ENCODE measurements at places on chromosomes 13 and 19. TPM values are rescaled to one million over a fixed set of nuclear protein-coding genes. Genes with fewer than 3 reads are reported as not detected.

IGFL2 gene
- not detected for polyA plus RNA-seq

GARIN5A gene
- 0.32 TPM for polyA plus RNA-seq

COX7A1 gene
- polyA plus RNA-seq = 15.0 TPM

LINGO3 gene
- polyA plus RNA-seq = not detected

PCSK4 gene
- polyA plus RNA-seq = 0.40 TPM

ZNF677 gene
- 24.3 TPM for polyA plus RNA-seq

KLK4 gene
- not detected for polyA plus RNA-seq

PCP2 gene
- polyA plus RNA-seq = not detected

ARHGAP33 gene
- polyA plus RNA-seq = 1.2 TPM

PRR36 gene
- polyA plus RNA-seq = not detected

ZNF66 gene
- 0.84 TPM for polyA plus RNA-seq

CEACAM21 gene
- polyA plus RNA-seq = not detected

ETV2 gene
- polyA plus RNA-seq = 0.33 TPM

HS6ST3 gene
- not detected for polyA plus RNA-seq

DNA sequence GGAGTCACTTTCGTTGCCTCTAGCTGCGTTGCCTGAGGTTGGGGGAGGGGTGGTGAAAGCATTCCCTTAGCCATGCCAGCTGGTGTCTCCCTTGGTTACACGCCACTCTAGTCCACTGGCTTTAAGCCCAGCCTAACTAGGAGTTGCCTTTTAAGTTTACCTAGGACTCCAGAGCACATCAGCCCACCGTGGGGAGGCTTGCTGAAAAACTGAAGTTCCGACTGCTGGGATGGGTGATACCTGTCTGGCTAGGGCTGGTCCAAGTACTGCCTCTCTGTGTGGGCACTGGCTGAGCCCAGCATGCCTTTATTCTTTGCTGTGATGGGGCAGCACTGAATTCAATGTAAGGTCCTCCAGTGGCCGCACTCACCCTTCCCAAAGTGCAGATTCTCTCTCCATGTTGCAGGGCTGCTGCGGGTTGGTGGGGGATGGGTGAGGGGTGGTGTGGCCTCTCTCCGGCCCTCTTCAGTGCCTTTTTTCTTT lies 11.8 kb upstream of the CEACAM1 start:
- no peak for DNase-seq

DNA sequence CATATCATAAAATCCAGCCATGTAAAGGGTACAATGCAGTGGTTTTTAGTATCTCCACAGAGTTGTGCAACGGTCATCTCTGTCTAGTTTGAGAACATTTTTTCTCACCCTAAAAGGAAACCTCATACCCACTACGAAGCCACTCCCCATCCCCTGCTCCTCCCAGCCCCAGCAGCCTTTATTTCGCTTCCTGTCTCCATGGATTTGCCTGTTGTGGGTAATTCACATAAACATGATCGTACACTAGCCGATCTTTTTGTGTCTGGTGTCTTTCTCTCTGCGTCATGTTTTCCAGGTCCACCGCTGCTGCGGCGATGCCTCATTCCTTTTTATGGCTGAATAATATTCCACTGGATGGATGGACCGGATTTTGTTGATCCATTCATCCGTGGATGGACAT lies 28.6 kb downstream of the BICRA start:
- DNase-seq = no peak

GRCh38 chr13:76917095-76917494 lies 30.9 kb upstream of the KCTD12 start:
- no peak for DNase-seq

DNA sequence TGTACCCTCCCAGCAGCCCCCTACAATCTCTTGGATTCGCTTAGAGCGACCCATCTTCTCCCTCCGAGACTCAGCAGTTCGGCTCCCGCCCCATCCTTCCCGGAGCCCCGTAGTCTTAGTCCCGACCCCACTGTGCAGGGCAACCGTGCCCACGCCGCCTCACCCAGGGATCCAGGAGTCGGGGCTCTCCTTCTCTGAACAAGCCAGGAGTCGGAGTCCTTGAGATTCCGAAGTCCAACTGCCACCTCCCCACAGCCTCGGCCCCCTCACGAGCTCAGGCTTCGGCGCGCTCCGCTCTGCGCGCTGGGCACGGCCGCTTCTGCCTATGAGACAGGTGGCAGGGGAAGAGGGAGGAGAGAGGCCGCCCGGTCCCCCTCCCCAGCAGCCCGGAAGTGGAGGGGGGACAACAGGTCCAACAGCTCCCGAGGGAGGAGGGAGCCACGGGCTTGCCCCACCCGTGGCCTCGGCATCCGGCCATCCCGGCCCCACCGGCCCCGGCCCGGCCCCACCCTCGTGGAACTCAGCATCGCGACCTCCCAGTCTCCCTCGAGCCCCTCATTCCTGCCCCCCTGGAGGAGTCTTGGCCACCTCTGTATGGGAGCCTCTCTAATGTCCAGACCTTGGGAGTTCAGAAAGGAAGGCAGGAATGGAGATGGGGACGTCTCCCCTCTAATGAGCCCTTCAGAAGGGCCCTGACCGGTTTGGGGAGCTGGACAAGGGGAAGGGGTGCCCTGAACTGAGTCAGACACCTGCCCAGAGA lies at the start of gene PHLDB3:
Gene PHLDB3, minus strand, starts transcription at position 321 of the 760 bp plus-strand sequence. CDS start 628 bp downstream, outside the sequence.
- DNase-seq = no peak

- DNase-seq = no peak
Observed at GRCh38 chr13:44769686-44770085, 193.6 kb upstream of the TSC22D1 start.

- no peak for DNase-seq
Observed at GRCh38 chr19:47228937-47229675, 1.9 kb downstream of the BBC3 start.

DNA sequence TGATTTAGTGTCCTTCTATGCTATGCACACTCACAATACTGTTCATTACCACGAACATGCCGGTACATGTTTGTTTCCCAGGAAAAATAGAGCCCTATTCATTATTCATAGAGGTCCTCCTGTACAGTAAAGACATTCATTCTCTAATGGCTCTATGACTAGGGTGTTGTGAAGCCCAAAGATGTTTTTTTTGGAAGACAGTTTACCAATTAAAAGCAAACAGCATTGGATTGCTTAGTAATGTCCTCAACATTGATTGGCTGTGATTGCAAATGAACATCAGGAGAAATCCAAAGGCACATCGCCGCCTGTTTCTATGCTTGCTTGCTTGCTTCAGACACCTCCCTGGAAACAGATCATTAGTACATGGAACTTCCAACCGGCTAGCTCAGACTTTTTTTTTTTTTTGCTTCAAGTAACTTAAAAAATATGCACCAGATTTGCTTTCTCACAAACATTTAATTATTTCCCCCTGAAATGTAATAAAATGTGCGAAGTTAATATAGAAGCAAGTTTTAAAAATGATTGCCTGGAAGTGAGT lies 8.8 kb upstream of the GPC6 start:
- DNase-seq = no peak

- DNase-seq = peak; percentile 71
Observed at GRCh38 chr19:54473071-54473891, at the start of gene CDC42EP5. Gene CDC42EP5 (minus strand): TSS chr19:54473296. CDS start chr19:54465547, 7,749 bp downstream.

GRCh38 chr19:1992759-1993260 lies 22.7 kb downstream of the BTBD2 start:
- no peak for DNase-seq

- DNase-seq = no peak
Observed at GRCh38 chr13:21243045-21243897, 66.8 kb downstream of the MRPL57 start.

- DNase-seq = no peak
Observed at GRCh38 chr13:41387576-41387975, 69.8 kb upstream of the RGCC start.

- no peak for DNase-seq
Observed at GRCh38 chr19:8577247-8577646, at the start of gene MYO1F. Gene MYO1F (minus strand): TSS chr19:8577442. CDS start chr19:8577309, 133 bp downstream.

- no peak for DNase-seq
Observed at GRCh38 chr13:112977525-112977924, 8.5 kb downstream of the MCF2L start.

- no peak for DNase-seq
Observed at GRCh38 chr13:60689571-60689970, 292.6 kb downstream of the TDRD3 start.

DNA sequence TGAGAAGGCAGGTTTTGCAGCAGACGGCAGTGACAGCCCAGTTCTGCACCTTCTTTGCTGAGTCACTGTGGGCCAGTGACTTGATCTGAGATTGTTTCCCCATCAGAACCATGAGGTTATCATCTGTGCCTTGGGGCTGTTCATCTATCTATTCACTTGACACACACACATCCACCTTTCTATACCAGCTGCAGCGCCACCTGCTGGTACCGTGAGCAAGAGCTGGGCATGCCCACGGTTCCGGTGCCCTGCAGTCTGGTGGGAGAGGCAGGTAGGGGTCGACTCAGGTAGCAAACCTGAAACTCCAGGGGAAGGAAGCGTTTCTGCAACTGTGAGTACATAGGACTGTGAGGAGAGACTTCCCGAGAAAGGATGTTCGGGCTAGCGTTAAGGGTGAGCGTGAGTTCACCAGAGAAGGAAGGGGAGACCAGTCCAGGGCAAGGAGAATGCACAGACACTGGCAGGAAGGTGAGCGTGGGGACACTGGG lies 7.5 kb upstream of the LIN7B start:
- DNase-seq = no peak

GRCh38 chr13:37277007-37277406 lies 171.5 kb upstream of the CSNK1A1L start:
- DNase-seq = no peak

DNA sequence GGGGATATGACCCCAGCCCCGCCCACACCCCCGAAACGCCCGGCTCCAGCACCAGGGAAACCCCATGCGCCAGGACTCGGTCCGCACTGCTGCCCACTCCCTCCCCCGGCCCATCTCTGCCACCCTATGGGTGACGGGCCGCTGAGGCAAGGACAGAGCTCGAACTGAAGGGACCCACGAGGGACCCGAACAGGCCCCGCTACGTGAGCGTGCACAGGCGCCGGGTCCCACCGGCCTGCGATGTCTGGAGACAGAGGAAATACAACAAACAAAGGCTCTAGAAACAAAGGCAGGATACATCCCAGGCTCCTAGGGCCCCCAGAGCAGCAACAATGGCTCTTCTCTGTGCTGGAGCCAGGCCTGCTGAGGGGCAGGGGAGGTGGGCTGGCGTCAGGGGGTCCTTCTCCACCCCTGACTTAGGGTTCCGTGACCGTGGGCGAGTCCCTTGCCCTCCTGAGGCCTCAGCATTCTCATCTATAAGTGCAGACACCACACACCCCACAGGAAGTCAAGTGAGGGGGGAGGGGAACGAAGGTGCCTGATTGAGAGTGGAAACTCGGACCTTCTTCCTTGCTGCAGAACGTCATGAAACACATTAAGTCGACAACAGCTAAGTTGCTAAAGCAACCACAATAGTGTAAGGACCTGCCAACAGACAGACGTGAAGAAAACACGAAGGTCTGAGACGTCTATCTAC lies 3.1 kb downstream of the ABHD17A start:
- DNase-seq = no peak

- DNase-seq = no peak
Observed at GRCh38 chr19:9487016-9487415, 11.4 kb downstream of the ZNF560 start.

GRCh38 chr13:62033934-62034333 lies 618.3 kb upstream of the PCDH20 start:
- DNase-seq = no peak

- DNase-seq = no peak
Observed at GRCh38 chr19:17091758-17092333, 16.3 kb downstream of the MYO9B start.

- DNase-seq = no peak
Observed at GRCh38 chr13:94758436-94758960, 46.2 kb upstream of the SOX21 start.

DNA sequence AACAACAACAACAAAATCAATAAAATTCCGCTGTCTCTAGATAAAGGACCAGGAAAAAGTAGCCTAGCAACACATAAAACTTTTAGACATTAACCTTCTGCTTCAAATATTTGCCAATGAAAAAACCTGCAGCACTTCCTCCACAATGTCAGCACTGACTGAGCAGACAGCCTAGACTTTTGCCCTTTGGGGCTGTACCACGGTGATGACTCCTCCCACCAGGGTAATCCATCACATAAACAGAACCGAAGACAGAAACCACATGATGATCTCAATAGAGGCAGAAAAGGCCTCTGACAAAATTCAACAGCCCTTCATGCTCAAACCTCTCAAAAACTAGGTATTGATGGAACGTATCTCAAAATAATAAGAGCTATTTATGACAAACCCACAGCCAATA lies 30.2 kb upstream of the TRPC4 start:
- no peak for DNase-seq

GRCh38 chr19:39304701-39305571 lies 8.7 kb downstream of the IFNL1 start:
- DNase-seq = no peak

DNA sequence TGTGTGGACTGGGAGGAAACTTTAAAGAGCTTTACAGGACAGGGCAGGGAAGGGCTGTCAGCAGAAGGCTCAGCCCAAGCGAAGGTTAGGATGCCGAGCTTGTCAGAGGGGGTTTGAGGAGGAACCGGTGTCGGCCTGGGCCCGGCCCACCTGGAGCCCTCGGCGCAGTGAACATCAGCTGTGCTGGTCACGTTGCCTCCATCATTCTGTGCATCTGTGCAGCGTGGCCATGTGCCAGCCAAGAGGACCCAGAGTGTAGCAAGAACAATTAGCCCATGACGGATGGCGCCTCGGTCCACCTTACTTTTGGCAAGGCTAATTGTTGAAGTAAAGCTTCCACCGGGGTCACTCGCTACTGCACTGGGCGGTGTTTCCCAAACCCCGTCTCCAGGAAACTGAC lies 161.4 kb downstream of the PTPRS start:
- no peak for DNase-seq

DNA sequence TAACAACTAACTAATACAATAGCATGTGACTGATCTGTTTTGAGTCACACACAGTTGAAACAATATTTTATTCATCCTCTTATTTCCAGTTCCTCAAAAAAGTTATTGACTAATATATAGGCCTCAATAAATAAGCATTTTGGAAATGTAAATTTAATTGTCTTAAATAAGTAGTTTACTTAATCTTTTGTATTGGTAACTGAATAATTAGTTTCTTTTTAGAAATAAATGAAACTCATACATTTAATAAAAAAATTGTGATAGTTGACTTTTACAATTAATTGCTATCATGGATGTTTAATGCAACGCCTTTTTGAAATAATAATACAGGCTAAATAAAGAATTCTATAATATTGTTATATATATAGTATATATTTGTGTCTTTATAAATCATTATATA lies 500.8 kb upstream of the PCDH20 start:
- DNase-seq = no peak

GRCh38 chr13:99619207-99619606 lies 117.9 kb downstream of the TM9SF2 start:
- DNase-seq = no peak

DNA sequence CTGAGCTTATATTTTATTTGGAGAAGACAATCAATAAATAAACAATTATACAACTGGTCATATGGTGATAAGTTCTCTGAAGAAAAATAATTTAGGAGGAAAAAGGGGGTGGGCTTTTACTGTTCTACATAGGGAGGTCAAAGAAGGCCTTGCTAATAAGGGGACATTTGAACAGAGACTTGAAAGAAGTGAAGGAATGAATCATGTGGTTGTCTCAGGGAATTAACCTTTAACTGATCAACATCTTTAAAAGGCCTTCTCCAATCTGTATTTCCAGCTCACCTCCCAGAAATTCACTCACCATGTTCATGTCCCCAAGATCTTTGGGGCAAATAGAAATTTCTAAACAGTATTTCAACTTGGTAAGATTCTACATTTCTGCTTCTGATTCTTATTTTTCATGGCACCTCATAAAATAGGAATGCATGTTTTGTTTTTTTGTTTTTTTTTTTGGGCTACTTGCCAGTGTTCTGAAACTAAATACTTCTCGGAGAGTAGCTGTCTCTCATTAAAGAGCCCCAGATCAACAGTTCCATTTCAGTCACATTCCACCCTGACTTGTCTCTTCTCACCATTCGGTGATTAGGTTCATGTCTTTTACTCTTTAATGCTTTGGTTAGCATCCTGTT lies 19.2 kb upstream of the LPAR6 start:
- DNase-seq = no peak
